Esophagus squamous epithelium (tissue), 5 donors: ENCODE measurements at places on chromosomes 11 and 22. TPM values are rescaled to one million over a fixed set of nuclear protein-coding genes. Genes with fewer than 3 reads are reported as not detected.

SLC6A5 gene
- total RNA-seq, result not detected

DNA sequence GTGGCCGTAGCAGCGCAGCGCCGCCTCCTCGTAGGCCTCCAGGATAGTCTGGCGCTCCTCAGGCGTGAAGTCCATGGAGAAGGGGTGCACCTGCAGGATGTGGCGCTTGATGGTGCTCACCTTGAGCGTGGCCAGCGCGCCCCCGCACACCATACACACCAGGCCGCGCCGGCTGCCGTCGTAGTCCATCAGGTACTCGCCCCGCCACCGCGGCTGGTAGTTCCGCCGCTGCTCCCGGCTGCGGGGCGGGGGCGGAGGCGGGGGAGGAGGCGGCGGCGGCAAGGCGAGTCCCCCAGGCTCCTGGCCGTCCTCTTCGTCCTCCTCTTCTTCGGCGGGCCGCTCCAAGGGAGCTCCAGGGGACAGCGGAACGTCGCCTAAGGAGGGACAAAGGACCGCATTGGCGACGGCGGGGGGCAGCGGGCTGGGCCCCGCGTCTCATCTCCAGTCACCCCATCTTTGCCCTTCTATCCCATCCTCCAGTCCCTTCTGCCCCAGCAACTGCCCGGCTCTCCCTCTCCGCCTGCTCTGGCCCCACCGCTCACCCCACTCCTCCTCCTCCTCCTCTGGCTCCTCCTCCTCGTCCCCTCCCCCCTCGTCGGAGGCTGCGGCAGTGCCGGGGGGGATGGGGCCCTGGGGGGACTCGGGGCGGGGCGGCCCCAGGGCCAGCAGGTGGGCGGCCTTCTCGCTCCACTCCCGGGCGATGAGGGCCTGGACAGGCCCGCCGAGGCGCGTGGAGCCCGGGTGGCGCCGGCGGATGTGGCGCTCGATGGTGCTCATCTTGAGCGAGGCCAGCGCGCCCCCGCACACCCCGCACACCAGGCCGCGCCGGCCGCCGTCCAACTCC is 4.9 kb downstream of the ZFTA start:
- peaks cover 68% of the 10 kb centered on the region for H3K4me1 ChIP-seq
- peak overlapping the region; percentile 41 for H3K4me3 ChIP-seq
- peaks cover 35% of the 10 kb centered on the region for H3K36me3 ChIP-seq
- DNase-seq, result no peak
- peak overlapping the region; percentile 13 for H3K27ac ChIP-seq

DNA sequence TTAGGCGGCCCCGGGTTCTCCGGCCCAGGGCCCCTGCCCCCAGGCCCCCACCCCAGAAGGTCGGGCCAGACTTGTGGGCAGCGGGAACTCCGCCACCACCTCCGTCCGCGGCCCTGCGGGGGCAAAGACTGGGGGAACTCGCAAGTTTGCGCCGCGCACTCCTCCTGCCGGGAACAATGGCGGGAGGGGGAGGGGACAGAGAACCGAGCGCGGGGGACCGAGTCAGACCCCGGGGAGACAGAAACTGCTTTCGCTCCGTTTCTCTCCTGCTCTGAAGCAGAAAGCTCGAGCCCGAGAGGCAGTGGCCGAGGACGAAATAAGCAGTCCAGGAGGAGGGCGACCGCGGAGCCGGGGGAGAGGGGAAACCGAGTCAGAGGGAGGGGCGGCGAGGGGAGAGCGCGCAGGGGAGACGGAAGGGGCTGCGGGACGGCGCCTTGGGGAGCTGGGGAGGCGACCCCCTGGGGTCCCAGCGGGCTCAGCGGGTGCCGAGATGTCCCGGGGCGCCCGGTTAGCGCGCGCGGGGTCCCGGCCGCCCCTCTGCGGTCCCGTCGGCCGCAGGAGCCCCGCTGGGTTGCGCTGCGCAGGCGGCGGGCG is 555 bp downstream of the TP53I11 start:
- H3K27me3 ChIP-seq, result no peaks in the 10 kb centered on the region
- H3K4me3 ChIP-seq, result peak overlapping the region; percentile 76
- no peak for DNase-seq
- peak overlapping the region; percentile 82 for H3K27ac ChIP-seq

DNA sequence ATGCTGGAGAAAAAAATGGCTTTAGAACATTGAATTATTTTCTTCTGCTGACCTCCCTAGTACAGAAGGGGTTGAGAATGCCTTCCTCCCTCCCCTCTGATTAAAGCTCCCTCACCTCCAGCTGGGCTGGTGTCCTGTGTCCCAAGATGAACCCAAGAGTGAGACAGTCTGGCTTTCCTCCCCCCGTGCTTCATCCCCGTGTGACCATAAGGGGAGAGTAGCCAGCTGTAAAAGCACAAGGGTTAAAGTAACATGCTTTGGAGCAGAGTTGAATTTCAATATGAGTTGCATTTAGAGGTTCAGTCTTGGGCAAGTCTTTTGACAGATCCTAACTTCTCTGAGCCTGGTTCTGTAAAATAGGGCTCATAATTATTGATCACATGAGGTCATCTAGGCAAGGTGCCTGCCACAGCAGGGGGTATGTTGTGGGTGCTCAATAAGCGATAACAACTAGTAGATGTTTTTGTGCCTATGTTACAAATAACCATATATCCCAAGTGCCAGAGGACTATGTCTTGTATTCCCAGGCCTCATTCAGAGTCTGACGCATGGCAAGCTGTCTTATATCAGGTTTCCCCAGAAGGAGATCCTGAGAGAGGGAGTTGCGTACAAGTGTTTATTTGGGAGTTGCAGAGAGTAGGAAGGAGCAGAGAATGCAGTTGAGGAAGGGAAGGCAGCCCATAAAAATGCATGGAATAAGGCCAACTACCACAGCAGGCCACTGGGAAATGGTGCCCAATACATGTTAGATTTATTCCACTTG is 4.1 kb downstream of the PRG2 start:
- H3K27ac ChIP-seq, result no peak overlapping the region
- H3K36me3 ChIP-seq, result no peaks in the 10 kb centered on the region
- H3K4me1 ChIP-seq, result no peaks in the 10 kb centered on the region
- no peak for DNase-seq
- H3K27me3 ChIP-seq, result no peaks in the 10 kb centered on the region
- no peak overlapping the region for H3K4me3 ChIP-seq

SLC29A2 gene
- 2.9 TPM for total RNA-seq

CYB5R2 gene
- 7.6 TPM for total RNA-seq

BCO2 gene
- 17.0 TPM for total RNA-seq

DNA sequence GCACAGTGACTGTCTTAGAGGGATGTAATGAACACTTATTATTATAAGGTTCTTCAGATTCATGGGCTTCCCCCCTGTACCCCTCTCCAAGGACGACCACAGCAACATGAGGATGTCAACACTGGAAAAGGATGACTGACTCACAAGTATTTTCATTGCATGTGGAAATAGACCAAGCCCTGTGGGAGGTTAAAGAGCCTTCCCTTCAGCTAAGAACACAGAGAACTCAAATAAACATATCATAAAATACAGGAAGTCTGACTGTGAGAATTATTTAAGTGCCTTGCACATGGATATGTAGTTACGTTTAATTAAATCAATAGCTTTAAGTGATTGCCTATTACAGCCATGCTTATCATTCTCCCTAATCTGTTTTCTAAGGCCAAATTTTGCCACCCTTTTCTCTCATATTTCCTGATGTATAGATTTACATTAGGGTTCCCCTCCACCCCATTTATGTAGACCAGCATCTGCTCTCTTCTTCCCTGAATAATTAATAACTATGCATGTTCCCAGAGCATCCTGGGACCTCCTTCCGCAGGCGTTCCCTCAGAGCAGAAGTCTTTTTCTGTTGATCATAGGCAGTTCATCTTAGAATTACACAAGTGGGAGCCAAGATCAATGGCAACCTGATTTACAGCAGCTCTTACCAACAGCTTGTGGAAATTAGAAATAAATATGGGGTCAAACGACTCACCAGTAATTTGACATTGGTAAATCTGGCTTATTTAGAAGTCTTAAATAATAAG is 226.9 kb downstream of the OPCML start:
- no peaks in the 10 kb centered on the region for H3K27me3 ChIP-seq
- no peak for DNase-seq
- H3K4me3 ChIP-seq, result no peak overlapping the region

DNA sequence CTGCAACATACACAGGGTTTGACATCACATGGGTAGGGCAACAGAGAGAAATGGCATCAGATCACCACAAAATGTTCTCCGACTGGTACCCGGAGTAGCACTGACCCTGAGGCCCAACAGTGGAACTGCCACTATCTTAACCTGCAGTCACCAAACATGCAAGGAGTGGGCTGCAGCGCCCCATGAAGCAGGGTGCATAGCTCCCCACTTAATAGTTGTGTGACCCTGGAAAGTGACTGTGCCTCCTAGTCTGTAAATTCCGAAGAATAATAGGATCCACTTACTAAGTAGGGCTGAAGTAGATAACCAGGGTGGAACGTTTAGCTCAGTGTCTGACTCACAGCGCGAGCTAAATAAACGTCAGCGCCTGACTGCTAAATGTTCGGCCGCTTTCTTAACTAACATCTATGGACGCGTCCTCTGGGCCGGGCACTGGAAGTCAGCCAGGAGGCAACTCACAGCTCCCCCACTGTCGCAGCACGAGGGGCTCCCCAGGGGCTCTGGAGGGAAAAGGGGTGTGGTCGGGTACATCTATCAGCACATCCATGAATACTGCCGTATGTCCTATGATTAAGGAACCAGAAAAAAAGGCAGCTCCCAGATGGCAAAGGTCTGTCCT is 777 bp downstream of the LTO1 start:
- H3K4me3 ChIP-seq, result peak overlapping the region; percentile 69
- peaks cover 43% of the 10 kb centered on the region for H3K4me1 ChIP-seq
- no peak for DNase-seq

GRCh38 chr22:46763051-46763705 is 728 bp downstream of the TBC1D22A start:
- peaks cover 5% of the 10 kb centered on the region for H3K36me3 ChIP-seq
- DNase-seq, result no peak
- H3K4me1 ChIP-seq, result peaks cover 34% of the 10 kb centered on the region
- peak overlapping the region; percentile 95 for H3K27ac ChIP-seq
- H3K4me3 ChIP-seq, result peak overlapping the region; percentile 96

DNA sequence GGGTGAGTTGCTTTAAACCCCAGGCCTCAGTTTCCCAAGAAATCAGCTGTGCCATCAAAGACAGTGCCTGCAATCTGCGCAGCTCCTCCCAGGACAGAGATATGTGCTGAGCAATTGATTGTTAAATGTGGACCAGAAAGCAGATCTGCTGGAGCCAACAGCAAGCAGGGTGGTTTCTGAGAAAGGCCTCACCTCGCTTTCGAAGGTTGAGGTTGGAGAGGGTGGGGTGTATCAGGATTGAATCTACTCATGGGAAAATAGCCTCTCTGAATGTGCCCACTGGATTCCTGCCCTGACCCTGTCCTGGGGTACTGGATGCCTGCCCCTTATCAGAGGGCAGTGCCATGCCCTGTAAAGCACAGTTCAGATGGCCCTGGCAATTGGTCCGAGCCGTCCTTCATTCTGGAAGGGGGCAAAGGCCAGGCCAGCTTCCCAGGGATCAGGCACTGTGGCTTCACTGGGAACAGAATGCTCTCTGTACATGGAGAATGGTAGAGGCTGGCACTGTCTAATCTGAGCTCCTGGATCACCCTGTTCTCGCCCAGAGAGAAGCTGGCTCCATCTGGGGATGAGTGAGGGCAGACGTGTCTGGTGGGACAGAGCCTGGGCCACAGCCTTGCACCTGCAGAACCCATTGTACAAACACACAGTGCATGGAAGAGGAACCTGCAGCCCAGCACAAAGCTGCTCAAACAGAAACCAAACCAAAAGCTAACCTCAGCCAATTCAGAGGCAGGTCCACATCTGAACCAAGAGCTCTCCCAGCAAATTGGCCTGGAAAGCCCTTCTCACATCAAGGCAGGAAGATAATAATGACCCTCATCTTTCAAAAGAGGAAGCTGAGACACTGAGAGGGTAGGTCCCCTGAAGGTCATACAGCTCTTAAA is 15.2 kb downstream of the DHCR7 start:
- no peak overlapping the region for H3K4me3 ChIP-seq
- H3K27me3 ChIP-seq, result no peaks in the 10 kb centered on the region
- H3K4me1 ChIP-seq, result peaks cover 7% of the 10 kb centered on the region
- DNase-seq, result no peak

MGAT3 gene
- total RNA-seq, result 0.08 TPM

- no peaks in the 10 kb centered on the region for H3K27me3 ChIP-seq
- H3K4me1 ChIP-seq, result no peaks in the 10 kb centered on the region
- no peak for DNase-seq
- no peak overlapping the region for H3K4me3 ChIP-seq
Observed at GRCh38 chr11:32141745-32142546, 51.1 kb downstream of the RCN1 start.

DNA sequence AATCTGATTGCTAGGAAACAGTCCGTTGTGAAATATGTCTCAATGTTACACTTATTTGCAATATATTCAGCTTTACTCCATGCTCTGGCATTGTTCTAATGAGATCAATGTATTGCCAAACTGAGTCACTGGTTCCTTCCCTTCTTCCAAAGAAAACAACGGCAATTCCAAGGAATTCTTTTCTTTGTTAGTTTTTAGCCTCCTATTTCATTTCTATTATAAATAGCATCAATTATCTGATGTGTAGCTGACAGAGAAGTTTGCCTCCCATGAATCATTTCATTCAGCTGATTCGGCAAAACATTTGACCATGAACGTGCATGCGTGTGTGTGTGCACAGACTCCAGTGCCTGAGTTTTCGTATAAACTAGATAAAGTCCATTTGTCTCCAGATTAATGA is 346.8 kb downstream of the ETS1 start:
- H3K4me3 ChIP-seq, result no peak overlapping the region
- no peak overlapping the region for H3K27ac ChIP-seq
- H3K4me1 ChIP-seq, result no peaks in the 10 kb centered on the region
- no peaks in the 10 kb centered on the region for H3K27me3 ChIP-seq

BAIAP2L2 gene
- total RNA-seq, result 0.26 TPM

ACO2 gene
- 83.7 TPM for total RNA-seq

DNA sequence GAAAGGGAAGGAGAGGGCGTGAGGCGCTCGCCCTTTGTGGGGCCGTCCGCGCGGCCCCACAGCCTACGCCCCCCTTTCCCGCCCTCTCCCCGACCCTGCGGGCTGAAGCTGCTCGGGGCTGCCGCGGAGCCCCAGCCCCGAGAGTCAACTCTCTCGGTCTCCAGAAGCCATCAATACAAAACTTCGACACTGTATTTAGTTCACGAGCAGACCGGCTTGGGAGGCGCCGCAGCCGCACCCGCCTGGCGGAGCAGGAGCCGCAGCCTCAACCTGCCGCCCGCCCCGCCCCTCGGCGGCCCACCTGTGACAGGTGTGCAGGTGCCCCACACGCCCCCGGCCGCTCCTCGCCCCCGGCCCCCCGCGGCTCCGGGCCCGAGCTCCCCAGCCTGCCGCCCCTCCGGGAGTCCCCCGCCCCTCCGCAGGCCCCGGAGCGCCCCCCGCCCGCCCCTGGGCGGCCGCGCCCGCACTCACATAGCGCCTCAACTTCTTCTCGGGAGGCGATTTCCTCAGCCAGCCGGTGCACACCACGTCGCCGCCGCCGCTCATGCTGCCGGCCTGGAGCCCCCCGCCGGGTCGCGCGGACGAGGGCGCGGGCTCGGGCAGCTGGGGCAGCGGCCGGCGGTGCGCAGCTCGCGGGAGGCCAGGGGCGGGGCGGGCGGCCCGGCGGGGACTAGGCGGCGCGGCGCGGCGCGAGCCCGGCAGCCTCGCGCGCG is at the start of gene GAB2:
Gene GAB2 (minus strand): TSS at position 646 of the 713 bp plus-strand sequence. CDS start 100 bp downstream, at position 546.
- no peaks in the 10 kb centered on the region for H3K36me3 ChIP-seq
- DNase-seq, result no peak
- H3K27me3 ChIP-seq, result no peaks in the 10 kb centered on the region
- peak within 1 kb of the TSS; percentile 85 for H3K4me3 ChIP-seq
